Muscle of arm (tissue), 14 donors: ENCODE measurements at places on chromosomes 3 and 15.

GRCh38 chr15:91426412-91426811, 326.4 kb downstream of the SV2B start:
- no peak for DNase-seq

- DNase-seq, result no peak
Measured at GRCh38 chr3:70943886-70944285, 631.4 kb upstream of the MDFIC2 start.

- DNase-seq, result no peak
Measured at GRCh38 chr3:55490276-55490913, 3.3 kb upstream of the WNT5A start.

GRCh38 chr3:128573707-128574162, 76.9 kb downstream of the RPN1 start:
- no peak for DNase-seq

DNA sequence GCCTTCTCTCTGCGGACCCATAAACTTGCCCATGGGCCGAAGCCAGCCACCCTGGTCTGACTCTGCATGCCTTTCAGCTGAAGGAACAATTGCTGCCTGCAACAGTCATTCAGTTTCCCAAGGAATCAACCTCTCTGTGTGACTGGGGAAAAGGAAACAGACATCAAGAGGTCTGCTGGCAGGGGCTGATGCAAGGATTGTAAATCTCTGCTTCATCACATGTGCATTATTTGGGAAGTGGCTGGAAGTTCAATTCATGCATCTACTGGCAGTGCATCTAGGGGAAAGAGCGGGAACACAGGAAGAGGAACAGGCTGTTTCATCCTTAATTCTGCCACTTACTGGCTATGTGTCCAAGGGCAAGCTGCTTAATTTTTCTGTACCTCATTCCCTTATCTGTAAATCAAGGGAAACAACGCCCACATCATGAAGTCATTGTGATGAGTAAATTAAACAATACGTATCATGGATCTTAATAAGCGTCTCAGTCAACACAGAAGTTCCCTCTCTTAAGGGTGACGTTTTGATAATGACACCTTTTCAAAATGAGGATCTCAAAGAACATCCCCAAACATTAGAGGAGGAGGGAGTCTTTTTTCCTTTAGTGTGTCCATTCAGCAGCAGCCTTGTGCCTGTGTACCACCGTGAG, 17.4 kb upstream of the ADPGK start:
- DNase-seq, result no peak

DNA sequence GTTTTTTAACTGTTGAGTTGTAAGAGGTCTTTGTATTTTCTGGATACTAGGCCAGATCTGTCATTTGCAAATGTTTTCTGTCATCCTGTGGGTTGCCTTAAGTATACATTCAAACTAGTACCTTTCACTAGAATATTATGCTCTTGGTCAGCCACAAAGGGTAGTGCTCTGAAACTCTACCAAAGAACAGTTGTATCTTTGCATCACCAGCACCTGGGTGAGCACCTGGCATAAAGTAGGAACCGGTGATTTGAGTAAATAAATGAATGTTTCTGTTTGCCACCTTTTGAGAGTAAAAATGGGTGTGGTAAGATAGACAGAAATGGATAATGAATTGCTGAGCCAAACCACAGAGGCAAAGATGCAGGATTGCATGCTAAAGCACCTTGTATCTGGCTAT, 98.7 kb downstream of the SLCO3A1 start:
- no peak for DNase-seq

GRCh38 chr3:81953111-81953510, 191.7 kb upstream of the GBE1 start:
- no peak for DNase-seq

DNA sequence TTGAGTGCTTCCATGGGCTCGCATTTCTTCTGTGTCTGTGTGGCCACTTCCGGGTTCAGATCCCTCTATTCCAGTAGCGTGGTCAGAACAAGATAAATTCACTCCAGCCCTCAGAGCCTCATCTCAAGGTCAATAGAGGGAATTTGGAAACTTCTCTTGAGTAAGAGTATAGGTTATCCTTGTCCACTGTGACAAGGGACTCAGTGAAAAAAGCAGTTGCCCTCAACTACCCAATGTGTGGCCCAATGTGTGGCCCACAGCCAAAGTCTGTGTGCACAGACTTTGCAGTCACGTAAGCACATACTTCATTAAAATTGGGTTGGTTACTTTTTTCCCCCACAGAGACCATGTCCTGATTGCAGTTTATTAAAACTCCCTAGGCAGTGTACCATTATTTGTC, 305.6 kb upstream of the SEMA6D start:
- no peak for DNase-seq

GRCh38 chr3:170977949-170978745, 48.4 kb downstream of the SLC2A2 start:
- no peak for DNase-seq

DNA sequence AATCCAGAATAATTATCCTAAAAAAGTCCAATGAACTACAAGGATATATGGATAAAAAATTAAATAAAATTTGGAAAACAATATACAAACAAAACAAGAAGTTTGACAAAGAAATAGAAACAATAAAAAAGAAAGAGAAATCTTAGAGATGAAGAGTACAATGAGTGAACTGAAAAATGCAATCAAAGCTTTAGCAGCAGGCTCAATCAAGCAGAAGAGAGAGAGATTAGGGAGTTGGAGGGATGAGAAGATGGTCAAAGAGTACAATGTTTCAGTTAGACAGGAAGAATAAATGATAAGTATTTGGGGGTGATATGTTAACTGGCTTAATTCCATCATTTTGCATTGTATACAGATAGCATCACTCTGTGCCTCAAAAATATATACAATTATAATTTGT, 29.9 kb downstream of the POLQ start:
- DNase-seq, result no peak

- DNase-seq, result no peak
Measured at GRCh38 chr15:42138411-42138810, 18.0 kb downstream of the PLA2G4F start.

DNA sequence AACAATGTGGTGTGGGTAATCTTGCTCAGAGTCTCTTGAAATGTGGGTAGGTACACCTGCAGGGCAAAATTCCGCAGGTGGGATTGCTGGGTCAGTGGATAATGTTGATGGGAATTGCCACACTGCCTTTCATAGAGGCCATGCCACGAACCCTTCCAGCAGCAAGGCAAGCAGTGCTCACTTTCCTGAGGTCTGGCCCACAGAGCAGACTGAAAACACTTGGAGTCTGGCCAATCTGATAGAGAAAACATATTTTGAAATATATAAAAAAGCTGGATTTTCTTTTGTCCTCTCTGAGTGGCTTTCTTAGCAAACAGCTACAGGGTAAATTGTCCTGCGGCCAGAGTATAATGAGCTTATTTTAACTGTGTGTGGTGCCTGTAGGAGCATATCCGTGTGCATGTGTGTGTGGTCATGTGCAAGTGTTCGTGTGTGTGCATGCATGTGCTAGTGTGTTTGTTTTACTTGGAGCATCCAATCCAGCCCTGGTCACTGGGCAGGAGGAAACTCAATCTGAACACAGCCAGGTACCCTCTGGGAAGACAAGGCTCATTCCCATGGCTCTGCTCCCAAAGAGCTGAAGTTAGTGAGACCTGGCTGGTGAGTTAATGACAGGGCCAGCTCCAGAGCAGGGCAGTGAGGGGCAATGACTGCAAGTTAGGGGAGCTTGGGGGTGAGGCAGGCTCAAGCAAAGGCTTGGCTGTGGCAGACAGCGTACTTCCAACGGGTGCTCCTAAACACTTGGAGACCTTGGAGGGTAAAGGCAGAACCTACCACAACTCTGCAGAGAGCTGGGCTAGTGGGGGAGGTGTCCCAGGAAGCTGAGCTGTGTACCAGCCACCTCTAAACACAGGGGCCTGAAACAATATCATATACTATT, 91.3 kb downstream of the PLXNA1 start:
- DNase-seq, result no peak

- DNase-seq, result no peak
Measured at GRCh38 chr15:71043373-71043772, 71.9 kb upstream of the THSD4 start.
